ENCODE measurements at places on chromosomes 12 and 14.

DNA sequence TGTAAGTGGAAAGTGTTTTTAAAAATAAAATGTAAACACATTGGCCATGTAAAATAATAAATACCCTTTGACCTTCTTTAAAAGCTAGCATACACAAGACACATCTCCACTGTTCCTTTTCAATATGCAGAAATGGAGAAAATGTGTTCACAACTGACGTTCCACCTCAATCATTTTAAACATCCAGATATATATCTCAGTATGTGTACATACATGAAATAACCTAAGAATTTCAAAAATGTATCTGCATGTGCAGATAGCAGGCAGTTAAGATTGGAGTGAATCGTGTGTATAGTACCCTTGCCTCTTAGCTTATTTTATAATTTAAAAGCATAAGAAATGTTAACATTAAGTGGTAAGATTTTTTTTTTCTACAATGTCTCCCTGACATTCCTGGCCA lies 406.2 kb upstream of the FLRT2 start:
- no peak for DNase-seq

DNA sequence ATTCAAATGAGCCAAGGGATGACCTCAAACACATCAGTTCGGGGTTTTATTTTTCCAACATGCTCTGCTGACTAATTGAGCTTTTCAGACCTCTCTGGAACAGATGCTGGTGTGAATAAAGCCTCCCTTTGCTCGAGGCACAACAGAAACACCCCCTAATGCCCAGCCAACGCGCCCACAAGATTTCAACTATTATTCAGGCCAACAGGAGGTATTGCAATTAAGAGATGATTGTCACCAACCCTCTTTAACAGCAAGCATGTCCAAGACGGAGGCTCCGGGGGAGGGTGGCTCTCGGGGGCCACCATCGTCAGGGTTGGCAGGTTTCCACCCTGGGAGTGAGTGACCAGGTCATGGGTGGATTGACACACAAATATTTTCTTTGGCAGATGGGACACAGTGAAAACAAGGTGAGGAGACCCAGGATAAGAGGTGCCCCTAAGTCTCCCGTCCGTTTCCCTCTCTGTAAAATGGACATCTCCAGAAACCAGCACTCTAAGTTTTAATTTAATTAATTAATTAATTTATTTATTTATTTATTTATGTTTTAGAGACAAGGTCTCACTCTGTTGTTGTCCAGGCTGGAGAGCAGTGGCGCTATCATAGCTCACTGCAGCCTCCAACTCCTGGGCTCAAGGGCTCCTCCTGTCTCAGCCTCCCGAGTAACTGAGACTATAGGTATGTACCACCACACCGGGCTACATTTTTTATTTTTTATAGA lies 56.1 kb downstream of the MAP1LC3B2 start:
- DNase-seq, result no peak

- no peak for DNase-seq
Measured at GRCh38 chr12:84718906-84719305, 193.7 kb downstream of the SLC6A15 start.

DNA sequence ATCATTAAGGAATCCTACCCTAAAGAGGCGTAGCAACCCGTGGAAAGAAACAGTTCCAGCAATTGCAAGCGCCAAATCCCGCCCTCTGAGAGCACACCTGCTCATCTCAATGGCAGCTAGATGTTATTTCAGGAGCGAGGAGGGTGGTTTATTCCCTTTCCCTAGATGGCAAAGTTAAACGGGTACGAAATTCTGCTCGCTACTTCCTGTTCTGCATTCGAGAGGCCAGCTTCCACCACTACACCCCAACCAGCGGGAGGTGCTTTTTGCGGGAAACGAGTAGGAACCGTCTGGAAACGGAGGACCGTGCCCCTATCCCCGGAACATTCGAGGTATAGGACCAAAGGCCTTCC lies 536 bp downstream of the VPS29 start:
- no peak for DNase-seq

DNA sequence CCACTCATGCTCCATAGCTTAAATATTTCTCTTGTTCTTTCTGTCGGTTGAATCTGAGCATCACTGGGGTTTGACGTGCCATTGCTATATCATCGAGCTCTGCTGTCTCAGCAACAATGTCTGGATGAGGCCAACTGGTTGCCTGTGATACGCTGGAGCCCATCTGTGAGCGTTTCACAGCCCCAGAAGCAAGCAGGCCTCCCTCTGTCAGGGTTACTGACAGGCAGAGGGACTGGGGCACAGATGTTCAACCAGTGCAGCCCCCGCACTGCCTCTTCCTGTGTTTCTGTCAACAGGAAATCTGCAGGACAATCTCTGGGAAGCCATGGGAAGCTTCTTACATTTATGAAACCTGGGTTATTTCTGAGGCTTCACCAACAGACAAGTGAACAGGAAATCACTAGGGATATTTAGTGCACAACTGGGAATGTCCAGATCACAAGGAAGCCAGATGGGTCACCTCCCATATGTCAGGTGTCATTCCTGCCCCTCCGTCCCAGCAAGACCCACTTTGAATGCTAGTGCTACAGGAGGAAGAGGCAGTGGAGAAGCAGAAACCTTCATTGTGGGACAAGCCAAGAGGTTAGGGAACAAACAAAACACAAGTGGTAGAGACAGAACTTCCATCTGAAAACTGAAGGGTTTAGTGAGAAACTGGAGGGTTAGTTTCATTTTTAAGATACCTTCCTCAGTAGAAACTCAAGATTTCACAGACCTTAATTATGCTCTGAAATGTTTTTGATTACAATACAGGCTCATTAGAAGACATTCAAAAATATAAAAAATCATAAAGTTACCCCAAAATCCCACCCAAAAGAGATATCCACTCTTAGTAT lies 24.1 kb downstream of the DMAC2L start:
- no peak for DNase-seq
